ENCODE measurements at places on chromosomes 2 and 18.

GRCh38 chr2:201322772-201323171, 34.4 kb downstream of the FLACC1 start:
- no peak for DNase-seq

GRCh38 chr2:157324331-157324843, 1.2 kb downstream of the ERMN start:
- no peak for DNase-seq

DNA sequence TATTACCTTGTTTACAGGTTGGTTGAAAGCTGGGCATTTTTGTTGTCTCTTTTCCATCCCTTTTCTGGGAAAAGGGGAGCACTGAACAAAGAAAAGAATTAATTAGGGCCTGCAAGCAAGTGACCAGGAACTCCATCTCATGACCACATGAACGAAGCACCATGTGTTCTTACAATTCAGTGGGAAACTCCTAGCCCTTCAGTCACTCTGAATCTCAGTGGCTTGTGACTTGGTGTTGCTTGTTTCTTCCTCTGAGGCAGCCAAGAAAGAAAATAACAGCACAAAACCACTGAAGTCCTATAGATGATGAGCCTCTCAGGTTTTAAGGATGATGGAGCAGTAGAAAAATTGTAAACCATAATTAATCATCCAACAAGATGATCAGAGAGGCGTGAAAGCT, 129.1 kb upstream of the CAB39 start:
- no peak for DNase-seq

DNA sequence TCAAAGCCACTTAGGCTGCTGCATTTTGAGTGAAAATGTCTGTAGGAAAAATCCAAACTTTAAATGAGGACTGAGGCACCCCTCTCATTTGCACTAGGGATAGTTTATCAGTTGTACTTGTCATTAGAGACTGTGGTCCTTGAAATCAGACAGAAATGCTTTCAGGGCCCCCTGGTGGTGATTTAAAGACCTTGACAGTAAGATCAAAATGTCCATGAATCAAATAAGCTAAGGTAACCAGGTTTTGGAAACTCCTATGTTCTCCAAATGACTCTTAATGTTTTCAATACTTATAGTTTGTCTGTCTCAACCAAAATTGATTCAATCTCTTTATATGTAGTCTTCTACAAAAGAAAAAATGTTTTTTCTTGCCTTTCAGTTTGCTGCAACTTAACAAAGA, 28.8 kb upstream of the DDX18 start:
- DNase-seq = peak; percentile 47

- DNase-seq = peak; percentile 69
Measured at GRCh38 chr2:218691234-218691633, 19.3 kb downstream of the STK36 start.

DNA sequence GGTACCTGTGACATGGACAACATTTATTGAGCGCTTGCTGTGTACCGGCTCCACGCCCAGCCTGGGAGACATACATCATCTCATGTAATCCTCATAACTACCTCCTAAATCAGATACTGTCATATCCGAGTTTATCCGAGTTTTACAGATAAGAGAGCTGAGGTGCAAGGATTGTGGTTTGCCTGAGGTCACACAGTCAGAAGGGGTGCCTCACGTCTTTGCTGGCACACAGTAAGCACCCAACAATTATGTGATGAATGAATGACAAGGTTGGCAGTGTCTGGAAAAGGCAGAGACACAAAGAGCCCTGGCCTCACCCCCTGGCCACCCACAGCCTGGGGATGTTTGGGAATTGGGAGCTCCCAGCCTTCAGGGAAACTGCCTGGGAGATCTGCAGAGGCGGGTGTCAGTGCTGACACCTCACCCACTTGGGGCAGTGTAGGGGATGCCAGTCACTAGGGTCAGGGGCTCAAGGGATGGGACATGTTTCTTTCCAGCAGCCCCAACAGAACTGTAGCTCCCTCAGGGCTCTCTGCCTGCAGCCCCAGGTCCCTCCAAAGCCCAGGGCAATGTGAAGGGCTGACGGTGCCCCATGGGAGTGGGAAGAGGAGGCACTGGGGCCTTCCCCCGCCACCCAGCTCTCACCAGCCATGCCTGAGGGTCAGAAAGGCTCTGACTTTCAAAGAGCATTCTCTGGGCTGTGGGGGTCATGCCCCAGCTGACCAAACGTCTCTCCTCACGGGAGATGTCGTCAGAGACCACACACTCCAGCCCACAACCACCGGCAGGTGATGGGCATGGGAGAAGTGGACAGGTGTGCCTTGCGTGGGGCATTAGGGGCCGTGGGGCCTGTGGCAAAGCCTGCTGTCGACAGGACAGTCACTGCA, 157.5 kb downstream of the ZFP36L2 start:
- DNase-seq = no peak

DNA sequence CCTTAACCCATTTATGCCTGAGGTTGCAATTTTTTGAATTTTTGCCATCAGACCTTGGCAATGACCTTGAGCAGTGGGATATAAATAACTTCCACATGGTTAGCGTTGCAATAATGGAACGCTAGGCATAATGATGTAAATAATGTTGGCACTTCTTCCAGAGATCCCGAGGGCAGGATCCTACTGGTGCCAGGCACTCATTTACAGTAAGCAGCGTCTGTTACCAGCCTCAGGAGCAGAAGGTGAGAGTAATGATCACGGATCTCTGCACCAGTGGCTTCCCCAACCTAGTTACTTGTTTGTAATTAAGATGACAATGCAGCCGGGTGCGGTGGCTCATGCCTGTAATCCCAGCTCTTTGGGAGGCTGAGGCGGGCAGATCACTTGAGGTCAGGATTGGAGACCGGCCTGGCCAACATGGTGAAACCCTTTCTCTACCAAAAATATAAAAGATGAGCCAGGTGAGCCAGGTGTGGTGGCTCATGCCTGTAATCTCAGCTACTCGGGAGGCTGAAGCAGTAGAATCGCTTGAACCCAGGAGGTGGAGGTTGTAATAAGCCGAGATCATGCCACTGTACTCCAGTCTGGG, 41.9 kb downstream of the CPO start:
- no peak for DNase-seq

GRCh38 chr2:160096409-160096808, 34.0 kb upstream of the PLA2R1 start:
- no peak for DNase-seq

DNA sequence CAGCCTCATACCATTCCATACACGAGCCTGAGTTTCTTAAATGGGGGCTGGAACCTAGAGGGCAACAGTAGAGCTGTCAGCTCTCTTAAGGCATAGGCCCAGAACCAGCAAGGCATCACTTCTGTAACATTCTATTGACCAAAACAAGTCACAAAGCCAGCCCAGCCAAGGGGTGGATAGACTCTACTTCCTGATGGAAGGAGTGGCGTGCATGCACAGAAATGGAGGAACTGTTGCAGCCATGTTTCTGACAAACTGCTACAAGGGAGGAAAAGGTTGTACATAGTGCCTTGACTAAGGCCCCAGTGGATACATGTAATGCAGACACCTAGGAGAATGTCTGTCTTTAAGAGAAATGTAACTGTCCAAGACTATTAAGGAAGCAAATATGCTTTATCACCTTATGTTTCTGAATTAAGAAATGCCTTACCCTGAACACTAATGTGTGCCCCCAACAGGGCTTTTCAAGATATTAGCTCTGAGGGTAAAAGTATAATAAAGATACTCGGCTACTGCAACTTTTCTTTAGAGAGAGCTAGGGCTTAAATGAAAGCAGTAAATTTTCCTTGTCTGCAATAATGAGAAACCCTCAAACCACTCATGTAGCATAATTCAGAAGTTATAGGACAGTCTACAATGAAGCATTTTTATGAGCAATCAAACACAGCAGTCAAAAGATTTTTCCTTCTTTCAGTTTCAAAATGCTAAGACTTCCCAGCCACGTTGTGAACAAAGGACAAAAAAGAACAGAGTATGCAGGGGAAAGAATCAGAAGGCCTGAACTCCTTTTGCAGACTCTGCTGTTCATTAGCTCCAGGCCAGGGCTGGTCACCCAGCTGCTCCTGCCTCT, 35.1 kb upstream of the CDC42EP3 start:
- no peak for DNase-seq

- DNase-seq = peak; percentile 66
Measured at GRCh38 chr2:237600205-237600846, 9.8 kb upstream of the RAB17 start.

- peak; percentile 18 for DNase-seq
Measured at GRCh38 chr2:138829326-138829919, 49.2 kb upstream of the NXPH2 start.

DNA sequence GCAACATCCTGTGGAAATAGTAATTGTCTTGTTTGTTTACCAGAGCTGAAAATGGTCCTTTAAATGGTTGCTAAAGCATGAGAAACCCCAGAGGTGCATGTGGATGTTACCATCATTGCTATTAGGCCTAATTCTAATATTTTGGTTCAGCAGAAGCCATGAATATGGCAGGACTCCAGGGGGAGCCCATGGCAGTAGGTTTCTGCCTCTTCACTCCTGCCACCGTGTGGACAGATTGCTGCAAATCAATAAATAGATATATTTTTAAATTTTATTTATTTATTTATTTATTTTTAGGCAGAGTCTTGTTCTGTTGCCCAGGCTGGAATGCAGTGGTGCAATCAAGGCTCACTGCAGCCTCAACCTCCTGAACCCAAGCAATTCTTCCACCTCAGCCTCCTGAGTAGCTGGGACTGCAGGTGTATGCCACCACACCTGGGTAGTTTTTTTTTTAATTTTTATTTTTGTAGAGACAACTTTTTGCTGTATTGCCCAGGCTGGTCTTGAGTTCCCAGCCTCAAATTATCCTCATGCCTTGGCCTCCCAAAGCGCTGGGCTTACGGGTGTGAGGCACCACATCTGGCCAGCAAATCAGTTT, 54.9 kb upstream of the CAPN13 start:
- DNase-seq = peak; percentile 72

GRCh38 chr2:85601771-85602475, 575 bp downstream of the TMEM150A start:
- DNase-seq = no peak

- peak; percentile 64 for DNase-seq
Measured at GRCh38 chr2:172249334-172249733, 146.6 kb upstream of the DLX2 start.

DNA sequence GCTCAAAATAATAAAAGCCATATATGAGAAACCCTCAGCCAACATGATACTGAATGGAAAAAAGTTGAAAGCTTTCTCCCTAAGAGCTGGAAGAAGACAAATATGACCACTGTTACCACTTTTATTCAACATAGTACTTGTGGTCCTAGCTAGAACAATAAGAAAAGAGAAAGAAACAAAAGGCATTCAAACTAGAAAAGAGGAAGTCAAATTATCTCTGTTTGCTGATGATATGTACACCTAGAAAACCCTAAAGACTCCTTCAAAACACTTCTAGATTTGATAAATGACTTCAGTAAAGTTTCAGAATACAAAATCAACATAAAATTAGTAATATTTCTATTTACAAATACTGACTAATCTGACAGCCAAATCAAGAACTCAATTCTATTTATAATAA, 328.8 kb upstream of the GCFC2 start:
- DNase-seq = no peak

DNA sequence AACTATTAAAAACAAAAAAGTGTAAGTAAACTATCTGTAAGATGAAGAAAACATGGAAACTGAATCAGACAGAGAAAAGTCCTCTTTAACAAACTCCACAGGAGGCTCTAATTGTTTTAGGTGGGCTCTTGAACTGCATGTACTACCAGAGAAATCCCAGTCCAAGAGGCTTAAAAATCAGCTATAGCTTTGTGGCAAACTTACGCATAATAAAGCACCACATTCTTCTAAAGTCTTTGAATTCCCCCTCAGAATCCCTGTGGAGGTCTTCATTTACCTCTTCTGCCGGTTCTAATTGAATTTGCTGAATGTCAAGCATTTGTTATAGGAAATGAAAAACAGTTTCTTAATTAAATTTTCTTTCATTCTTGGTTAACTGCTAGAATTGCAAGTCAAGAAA, 40.8 kb downstream of the CHN1 start:
- DNase-seq = no peak

GRCh38 chr2:47015206-47015605, 99.6 kb upstream of the MCFD2 start:
- no peak for DNase-seq

DNA sequence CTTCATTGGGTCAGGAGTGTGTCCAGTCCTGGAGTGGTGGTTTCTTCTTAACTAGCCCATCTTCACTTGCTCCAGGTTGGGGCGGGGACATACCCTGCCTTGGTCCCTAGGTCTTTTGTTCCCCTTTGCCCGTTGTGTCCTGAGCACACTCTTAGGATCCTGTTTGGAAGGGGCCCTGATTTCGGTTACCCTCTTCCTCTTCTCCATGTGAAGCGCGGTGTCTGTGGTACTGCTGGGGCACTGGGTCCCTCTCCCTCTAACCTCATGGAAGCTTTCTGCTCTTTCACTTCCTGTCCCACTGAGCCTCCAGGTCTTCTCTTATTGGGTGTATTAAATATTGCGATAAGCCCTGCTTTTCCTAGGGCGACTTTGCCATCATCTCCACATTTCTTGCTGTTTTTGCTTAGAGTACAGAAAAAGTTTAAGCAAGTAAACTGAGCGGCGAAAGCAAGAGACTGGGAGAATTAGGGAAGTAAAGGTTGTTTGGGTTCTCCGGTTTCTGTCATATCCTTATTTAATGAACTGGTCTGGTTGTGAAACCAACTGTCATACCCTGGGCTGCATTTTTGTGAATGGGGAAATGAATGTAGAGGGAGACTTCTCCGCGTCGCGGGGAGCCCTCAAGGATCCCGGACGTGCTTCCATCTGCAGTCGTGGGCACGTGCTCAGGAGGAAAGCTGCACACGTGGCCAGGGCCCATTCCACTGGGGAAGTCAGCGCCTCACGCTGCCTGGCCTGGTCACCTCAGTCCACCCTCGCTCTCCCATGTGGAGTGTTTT, 73.8 kb upstream of the B3GNT7 start:
- DNase-seq = no peak

GRCh38 chr2:150165442-150165841, 322.0 kb downstream of the RND3 start:
- no peak for DNase-seq

DNA sequence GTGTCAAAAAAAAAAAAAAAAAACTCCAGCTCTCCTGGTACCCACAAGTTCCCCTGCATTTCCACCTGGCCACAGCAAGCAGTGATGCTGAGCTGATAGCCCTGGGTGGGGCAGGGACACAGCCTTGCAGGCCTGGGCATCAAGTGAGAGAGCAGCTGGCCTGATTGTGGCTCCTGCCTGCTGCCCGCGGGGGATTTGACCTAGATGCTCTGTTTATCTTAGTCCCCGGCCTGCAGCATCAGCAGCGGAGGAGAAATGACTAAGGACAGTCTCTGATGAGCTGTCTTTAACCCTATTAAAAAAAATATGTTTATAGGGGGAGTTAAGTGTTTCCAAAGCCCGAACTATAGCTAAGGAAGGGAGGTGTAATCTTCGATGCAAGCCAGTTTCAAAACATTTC, 102.6 kb downstream of the MTCL1 start:
- no peak for DNase-seq

DNA sequence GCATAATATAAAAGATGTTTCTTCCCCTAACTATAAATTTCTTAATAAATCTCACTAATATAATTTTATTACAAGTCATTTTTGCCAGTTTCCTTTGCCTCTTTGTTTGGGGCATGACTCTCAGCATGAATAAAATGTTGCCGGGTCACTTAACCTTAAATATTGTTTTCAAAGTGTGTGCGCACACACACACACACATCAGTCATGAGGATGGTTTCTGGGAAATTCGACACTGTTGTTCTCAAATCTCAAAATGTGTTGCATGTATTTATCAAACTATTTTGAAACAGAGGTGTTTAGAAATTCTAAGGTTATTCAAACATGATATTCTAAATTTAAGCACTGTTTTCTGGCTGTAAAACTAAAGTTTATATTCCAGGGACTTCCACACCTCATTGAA, 31.5 kb downstream of the FAP start:
- no peak for DNase-seq
